ENCODE measurements at places on chromosomes 3 and 15. TPM values are rescaled to one million over a fixed set of nuclear protein-coding genes. Genes with fewer than 3 reads are reported as not detected.

The LMOD3 gene
- total RNA-seq = not detected

The SERINC4 gene
- 0.36 TPM for total RNA-seq

The FETUB gene
- total RNA-seq = not detected

The SLC22A13 gene
- total RNA-seq = 0.62 TPM

The SHC4 gene
- total RNA-seq = 0.36 TPM

The SLC28A2 gene
- 1.2 TPM for total RNA-seq

The CPEB1 gene
- total RNA-seq = 0.60 TPM

The IL17RC gene
- 13.4 TPM for total RNA-seq

The WDR93 gene
- 1.3 TPM for total RNA-seq

The TMEM158 gene
- 3.8 TPM for total RNA-seq

The MFSD1 gene
- total RNA-seq = 17.8 TPM

The ACVR2B gene
- 83.9 TPM for total RNA-seq

The RPP14 gene
- total RNA-seq = 22.9 TPM

Measured in progenitor cell of endocrine pancreas (in vitro differentiated cells).